Vagina (tissue), 2 donors: ENCODE measurements at places on chromosomes 1 and 21.

- H3K36me3 ChIP-seq: no peaks in the 10 kb centered on the region
- H3K27me3 ChIP-seq: no peaks in the 10 kb centered on the region
- peak overlapping the region; percentile 89 for H3K27ac ChIP-seq
- H3K4me1 ChIP-seq: peaks cover 30% of the 10 kb centered on the region
- H3K4me3 ChIP-seq: peak overlapping the region; percentile 86
Observed at GRCh38 chr1:53063744-53064515, 1.9 kb downstream of the PODN start.

GRCh38 chr21:36186506-36187399, 30.1 kb downstream of the DOP1B start:
- H3K27me3 ChIP-seq: no peaks in the 10 kb centered on the region
- H3K27ac ChIP-seq: no peak overlapping the region

DNA sequence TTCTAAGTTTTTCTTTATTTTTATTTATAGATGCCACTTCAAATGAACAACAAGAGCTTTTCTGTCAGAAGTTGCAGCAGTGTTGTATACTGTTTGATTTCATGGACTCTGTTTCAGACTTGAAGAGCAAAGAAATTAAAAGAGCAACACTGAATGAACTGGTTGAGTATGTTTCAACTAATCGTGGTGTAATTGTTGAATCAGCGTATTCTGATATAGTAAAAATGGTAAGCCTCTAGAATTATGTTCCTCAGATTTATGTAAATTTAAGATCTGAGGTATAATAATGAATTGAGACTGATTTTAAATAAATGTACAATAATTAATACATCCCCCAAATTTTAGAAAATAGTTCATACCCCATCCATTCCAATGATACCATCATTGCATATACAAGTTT, 43.9 kb downstream of the PPP2R5A start:
- no peaks in the 10 kb centered on the region for H3K27me3 ChIP-seq
- no peaks in the 10 kb centered on the region for H3K36me3 ChIP-seq
- H3K4me1 ChIP-seq: no peaks in the 10 kb centered on the region
- no peak for DNase-seq

- no peak overlapping the region for H3K4me3 ChIP-seq
- no peak for DNase-seq
- H3K27ac ChIP-seq: no peak overlapping the region
- H3K4me1 ChIP-seq: no peaks in the 10 kb centered on the region
- H3K36me3 ChIP-seq: no peaks in the 10 kb centered on the region
- H3K27me3 ChIP-seq: no peaks in the 10 kb centered on the region
Observed at GRCh38 chr1:193019442-193020026, 39.6 kb downstream of the UCHL5 start.

- H3K4me3 ChIP-seq: no peak overlapping the region
- H3K27ac ChIP-seq: no peak overlapping the region
- H3K36me3 ChIP-seq: no peaks in the 10 kb centered on the region
- no peaks in the 10 kb centered on the region for H3K27me3 ChIP-seq
- H3K4me1 ChIP-seq: no peaks in the 10 kb centered on the region
Observed at GRCh38 chr21:44375761-44376241, 22.4 kb downstream of the TRPM2 start.
